ENCODE measurements at places on chromosomes 4 and X.

GRCh38 chr4:185576962-185577950, 41.9 kb upstream of the PDLIM3 start:
- no peak for DNase-seq

GRCh38 chr4:126768338-126768737, 864.4 kb upstream of the INTU start:
- no peak for DNase-seq

DNA sequence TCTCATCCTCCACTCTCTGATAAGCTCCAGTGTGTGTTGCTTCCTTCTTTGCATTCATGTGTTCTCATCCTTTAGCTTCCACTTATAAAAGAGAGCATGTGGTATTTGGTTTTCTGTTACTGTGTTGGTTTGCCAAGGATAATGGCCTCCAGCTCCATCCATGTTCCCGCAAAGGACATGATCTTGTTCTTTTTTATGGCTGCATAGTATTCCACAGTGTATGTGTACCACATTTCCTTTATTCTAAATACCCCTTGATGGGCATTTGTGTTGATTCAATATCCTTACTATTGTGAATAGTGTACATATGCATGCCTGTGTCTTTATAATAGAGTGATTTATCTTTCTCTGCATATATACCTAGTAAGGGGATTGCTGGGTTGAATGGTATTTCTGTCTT, 155.1 kb downstream of the DCK start:
- DNase-seq: no peak

DNA sequence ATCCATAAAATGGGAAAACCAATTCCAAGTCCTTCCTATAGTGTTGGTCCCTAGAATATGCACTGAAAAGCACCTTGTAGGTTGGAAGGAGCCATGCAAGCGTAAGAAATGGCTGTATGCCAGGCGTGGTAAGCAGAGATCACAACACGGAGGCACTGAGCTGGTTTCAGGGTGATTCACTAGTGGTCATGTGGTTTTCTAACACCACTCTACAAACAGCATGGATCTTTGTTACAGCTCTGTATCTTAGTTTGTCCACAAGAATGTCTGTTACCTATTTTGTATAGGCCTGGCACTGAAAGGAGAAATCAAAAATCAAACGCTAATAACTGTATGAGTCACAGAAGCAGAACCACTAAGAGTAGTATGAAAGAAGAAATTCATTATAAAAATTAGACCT, 71.9 kb downstream of the MAGEB17 start:
- DNase-seq: no peak

- DNase-seq: no peak
These were observed 423.0 kb upstream of the CNKSR2 start for GRCh38 chrX:20951016-20951810.

GRCh38 chr4:56739066-56739777, 58.1 kb upstream of the HOPX start:
- no peak for DNase-seq

DNA sequence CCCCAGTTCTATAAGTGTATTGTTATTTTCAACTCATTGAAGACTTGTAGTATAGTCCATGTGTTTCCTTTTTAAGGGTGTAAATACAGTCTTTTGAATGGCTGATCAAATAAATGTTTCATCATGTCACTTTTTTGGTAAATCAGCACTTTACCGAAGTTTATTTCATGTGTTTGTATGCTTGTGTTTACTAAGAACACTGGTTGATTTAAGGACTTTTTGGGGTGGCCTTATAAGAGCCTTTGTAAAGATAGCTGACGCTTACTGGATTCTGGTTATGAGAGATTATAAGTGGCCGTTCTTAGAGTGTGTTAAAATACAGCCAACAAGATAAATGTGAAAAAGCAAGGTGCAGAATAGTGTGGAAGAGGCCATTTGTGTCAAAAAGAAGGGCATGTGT, 2.6 kb downstream of the UBE2K start:
- no peak for DNase-seq

DNA sequence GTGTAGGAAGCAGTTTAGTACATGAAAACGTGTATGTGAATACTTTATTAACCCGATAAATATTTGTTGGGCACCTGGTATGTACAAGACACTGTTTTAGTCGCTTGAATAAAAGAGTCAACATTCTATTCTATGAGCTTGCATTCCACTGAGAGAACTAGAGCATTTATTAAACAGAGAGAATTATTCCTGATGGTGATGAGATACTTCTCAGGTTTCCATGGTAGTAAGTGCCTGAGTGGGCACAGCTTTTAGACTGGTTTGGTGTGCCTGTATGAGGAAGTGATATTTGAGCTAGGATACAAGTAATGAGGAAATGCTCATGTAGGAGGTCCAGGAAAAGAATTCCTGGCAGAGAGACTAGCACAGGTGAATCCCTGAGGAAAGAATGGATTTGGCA, 94.2 kb downstream of the ATP10D start:
- DNase-seq: no peak

DNA sequence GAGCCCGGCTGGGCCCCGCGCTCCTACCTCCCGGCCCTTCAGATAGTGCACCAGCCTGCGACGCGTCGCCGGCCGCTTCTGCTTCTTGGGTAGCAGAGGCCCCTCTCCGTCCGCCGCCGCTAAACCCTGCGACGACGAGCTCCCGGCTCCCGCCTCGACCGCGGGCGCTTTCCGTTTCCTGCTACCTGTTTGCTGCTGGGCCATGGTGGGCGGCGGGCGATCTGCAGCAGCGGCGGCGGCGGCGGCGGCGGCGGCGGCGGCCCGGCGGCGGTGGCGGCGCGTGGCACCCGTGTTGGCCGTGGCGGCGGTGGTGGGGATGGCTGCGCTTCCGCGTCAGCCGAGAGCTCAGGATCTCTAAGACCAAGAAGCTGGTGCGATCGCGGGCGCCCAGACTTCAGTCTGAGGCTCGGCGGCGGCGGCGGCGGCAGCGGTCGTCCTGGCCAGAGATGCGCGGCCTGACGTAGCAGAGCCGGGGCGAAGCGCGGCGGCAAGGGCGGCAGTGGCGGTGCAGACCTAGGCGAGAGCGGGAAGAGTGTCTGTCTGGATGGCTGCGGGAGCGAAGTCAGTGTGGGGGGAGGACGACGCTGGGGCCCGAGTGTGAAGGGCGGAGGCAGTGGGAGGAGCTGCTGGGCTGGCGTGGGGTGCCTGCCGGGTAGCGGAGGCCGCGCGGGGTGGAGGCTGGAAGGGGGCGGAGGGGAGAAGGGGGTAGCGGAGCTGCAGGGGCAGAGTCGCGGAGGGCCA, at the start of gene DCAF12L2:
Gene DCAF12L2 (minus strand): TSS at position 569 of the 741 bp plus-strand sequence. CDS start 365 bp downstream, at position 204.
- no peak for DNase-seq

DNA sequence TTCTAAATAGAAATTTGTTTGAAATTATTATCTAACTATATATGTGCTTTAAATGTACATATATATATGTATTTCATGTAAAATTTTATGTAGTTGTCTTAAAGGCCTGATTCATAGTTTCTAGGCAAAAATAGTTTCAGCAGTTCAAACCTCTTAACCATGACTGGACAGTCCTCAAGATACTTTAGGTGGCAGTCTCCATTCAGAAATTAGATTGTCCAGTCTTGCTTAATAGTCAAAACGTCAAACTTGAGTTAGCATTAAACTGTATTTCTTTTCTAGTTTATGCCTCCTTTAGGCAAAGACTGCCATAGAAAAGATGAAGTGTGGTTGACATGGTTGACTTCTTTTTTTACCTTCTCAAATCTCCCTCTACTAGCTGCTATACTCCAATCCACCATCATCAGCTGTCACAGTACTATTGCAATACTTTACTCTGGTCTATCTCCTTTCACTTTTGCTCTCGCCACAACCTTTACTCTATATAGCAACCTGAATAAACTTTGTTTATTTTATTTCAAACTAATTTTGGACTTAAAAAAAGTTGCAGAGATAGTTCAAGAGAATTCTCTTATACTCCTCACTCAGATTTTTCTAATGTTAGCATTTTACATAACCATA, 395.6 kb upstream of the DIPK2B start:
- DNase-seq: no peak

- DNase-seq: no peak
These were observed 7.9 kb downstream of the PGRMC2 start for GRCh38 chr4:128279624-128280225.

GRCh38 chrX:12805333-12805732, 14.1 kb downstream of the PRPS2 start:
- no peak for DNase-seq
